ENCODE measurements at places on chromosomes 1 and 21.

- DNase-seq = no peak
Observed at GRCh38 chr1:59043796-59044195, 253.1 kb upstream of the FGGY start.

DNA sequence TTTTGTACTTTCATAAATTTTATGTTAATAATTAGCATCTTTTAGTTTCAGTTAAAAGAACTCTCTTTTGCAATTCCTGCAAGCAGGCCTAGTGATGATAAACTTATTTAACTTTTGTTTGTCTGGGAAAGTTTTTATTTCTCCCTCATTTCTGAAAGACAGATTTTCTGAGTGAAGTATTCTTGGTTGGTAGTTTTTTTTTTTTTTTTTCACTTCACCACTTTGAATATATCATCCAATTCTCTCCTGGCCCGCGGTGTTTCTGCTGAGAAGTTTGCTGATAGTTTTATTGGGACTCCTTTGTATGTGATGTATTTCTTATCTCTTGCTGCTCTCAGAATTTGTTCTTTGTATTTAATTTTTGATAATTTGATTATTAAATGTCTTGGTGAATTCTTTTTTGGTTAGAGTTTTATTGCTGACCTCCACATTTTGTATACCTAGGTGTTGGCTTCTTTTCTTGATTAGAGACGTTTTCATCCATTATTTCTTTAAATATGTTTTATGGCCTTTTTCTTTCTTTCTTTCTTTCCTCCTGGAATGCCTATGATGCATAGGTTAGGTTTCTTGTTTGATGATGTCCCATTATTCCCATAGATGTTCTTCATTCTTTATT lies 45.9 kb downstream of the BRINP2 start:
- DNase-seq = no peak

DNA sequence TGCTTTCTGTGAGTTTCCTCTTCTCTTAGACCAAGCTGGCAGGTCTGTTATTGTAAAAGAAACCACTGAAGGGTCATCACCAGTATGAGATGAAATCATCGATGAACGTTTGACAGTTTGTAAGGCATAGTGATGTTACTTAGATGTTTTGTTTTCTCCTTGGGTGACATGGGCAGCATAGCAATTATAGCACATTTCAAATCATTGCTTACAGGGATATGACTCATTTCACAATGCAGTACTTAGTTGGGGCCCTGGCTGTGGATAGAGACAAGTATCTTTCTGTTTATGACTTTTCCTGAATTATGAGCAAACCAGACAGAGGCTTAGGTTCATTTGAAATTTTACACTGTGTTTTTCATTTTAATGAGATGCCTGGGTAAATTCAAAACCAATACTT lies 313.0 kb downstream of the RWDD3 start:
- no peak for DNase-seq

DNA sequence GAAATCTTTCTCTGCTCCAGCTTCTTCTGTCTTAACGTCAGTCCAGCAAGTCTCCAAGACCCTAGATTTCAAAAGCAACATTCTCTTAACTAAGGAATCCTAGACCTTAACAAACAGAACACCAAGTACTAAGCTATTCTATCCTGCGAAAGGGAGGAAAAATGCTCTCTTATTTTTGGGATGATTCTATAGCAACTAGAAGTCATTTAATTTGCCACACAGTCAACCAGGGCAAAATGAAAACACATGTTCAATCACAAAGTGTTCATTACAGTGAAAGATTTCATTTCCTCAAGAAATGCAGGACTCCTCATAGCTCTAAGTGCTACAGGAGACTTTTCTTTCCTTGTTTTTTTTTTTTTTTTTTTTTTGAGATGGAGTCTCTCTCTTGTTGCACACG lies 36.2 kb upstream of the DOCK7 start:
- no peak for DNase-seq

- no peak for DNase-seq
Observed at GRCh38 chr1:98939471-98939870, 65.2 kb downstream of the PLPPR5 start.

- DNase-seq = no peak
Observed at GRCh38 chr1:228706305-228706704, 29.0 kb upstream of the RHOU start.

GRCh38 chr1:12001249-12001917 lies 17.9 kb upstream of the MIIP start:
- DNase-seq = no peak

GRCh38 chr1:230550428-230550827 lies 91.9 kb upstream of the COG2 start:
- no peak for DNase-seq

DNA sequence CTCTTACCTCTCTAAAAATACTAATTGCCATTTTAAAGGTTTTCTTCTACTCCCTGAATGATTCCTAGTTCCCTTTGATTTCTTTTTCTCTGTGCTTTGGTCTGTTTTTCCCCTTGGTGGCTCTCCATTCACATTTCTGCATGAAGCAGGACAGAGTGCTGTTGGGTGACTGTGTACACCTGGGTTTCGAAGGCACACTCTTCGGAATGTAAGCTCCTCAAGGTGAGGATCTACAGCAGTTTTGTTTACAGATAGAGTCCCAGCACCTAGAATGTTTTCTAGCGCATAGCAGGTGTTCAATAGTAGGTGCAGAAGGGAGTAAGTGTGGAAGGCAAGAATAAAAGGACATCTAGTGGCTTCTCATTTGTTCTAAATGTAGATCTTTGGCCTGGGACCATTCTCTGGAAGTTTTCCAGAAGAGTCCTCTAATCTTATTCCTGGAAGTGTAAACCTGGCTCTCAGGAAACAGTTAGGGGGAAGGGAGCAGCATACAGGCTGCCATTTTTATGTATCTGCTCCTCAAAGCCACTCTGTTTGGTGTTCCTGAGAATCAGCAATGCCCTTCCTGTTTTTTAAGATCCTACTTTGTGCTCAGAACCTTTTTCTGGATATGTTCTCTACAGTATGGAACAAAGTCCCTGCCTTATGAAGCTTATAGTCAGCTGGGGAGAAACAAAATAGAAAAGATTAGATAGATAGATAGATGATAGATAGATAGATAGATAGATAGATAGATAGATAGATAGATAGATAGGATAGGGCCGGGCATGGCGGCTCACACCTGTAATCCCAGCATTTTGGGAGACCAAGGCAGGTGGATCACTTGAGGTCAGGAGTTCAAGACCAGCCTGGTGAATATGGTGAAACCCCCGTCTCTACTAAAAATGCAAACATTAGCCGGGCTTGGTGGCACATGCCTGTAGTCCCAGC lies 22.8 kb upstream of the EFNA1 start:
- no peak for DNase-seq

DNA sequence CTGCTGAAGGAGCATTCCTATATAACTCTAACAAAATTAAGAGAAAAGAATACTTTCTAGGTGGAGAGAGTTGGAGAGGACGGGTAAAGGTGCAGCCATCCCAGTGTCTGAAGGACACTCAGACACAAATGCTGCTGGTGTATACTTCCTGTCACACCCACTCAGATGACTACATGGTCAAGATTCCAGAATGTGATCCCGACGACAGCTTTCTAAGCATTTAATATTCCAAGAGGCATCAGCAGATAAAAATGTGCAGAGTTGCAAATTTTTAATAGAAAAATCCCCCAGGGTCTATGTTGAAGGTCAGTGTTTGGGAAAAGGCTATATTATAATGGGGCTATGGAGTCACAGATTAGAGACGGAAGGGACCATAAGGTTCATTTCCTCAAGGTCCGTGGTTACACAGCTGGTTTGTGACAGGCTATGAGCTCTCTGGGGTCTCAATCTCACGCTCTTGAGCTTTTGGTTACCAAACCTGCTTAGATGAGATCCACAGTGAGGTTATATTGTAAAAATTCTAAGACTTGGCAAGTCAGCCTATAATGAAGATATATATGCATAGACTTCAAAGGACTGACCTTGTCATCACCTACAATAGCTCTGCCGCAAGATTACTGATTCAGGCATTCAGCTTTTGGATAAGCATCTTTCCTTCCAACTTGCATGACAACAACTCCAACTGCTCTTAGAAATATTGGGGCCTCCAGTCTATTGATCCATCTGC lies 35.1 kb downstream of the ZNF281 start:
- DNase-seq = no peak

All from D721Med (cell line).